Left lung (tissue), 14 donors: ENCODE measurements at places on chromosomes 5 and 9.

GRCh38 chr9:100455470-100455869 lies 17.5 kb upstream of the TMEFF1 start:
- DNase-seq, result no peak

DNA sequence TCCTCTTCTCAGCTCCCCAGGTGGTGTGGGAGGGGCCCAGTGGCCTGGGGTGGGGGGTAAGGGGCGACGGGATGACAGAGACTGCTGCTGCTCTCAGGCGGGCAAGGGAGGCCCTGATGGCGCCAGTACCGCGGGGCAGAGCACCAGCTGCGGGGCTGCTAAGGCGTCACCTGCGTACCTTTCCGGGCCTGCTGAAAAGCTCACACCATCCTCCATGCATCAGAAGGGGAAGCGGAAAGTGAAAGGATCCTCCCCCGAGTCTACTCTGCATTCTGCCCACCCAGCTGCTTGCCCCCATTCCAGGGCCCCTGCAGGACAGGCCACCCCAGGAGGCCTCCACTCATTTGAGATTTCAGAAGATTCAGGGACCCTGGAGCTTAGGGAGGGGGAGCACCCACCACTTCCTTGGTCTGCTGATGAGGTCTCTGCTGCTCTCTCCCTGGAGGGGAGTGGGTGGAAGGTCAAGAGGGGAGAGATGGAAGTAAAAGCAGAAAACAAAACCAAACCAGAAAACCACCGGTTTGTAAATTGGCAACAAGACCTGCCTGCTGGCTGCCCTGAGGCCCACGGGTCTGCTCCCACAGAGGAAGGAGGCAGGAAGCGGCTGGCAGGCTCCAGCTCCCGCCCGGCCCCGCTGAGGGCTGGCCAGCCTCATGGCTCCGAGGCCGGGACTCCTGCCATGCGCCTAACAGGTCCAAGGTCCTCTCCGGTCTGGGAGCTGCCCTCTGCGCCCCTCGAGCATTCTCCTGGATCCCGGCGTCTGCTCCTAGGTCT lies 33.6 kb downstream of the PRRT1B start:
- DNase-seq, result no peak

DNA sequence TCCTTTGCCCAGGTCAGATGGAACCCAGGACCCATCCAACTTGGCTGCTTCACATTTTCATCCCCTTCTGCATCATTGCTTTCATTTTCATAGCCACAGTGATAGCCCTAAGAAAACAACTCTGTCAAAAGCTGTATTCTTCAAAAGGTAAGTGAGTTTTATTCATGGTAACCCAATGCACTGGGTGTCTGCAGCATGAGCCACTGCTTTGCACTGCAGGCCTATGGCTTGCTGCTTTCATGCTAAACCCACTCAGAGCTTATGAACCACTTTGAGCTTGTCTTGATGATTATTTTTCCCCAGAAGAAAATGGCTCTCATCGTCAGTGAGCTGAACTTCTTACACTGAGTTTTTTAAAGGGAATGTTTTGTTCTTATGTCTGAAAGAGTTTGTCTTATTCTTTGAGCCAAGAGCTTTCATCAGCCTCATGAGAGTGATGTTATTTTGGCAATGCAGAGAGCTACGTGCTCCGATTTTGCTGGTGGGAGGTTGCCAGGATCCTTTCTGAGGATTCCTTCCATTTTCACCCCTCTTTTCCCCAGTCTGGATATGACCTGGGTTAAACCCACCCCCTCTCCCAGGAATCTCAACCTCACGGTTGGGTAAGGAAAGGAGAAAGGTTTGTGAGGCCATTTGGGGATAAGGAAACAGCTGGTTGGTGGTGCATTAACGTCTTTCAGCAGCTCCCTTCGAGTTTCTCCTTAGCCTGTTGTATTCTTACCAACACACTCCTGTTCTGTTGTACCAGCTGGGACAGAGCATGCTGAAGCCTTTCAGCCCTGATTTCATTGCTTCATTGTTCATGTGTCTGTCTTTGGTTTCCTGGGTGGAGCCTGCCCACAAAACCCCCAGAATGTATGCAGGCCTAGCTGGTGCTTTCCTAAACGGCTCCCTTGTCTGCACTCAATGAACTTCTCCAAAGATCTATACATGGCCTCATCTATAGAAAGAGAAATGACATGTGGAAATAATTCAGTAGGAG lies 47.6 kb downstream of the PDCD1LG2 start:
- DNase-seq, result no peak

DNA sequence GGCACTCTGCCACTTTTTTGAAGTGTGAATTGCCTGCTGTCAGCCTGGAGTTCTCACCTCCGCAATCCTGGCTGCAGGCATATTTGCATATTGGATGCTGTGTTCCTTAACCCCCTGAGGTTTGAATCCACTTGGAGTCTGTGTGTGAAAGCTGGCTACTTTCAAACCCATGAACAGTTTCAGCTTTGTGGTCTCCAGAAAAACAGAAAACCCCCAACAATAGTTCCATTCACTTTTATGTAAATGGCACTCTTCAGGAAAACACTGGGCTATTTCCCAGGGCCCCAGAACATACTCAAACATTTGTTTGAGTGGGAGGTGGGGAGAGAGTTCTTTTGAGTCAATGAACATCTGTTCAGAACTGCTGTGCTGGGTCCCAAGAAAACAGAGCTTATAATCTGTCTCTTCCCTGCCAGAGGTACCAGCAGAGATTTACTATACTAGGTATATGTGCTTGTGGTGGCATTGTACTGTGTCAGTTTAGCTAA lies 5.0 kb downstream of the NUDT2 start:
- DNase-seq, result no peak

DNA sequence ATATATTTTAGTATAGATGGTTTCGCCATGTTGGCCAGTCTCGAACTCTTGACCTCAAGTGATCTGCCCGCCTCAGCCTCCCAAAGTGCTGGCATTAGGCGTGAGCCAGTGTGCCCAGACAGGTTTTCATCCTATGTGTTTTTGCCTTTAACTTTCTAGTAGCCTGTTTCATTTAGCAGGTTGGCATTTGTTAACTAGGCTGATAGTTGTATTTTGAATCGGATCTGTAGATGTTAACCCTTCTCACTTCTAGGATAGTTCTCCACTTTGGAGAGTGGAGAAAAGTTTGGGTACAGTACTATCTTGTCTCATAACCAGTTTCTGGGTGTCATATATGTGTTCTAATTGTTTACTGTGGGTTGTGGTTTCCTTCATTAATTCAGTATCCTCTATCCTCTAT lies 7.3 kb upstream of the FGF18 start:
- no peak for DNase-seq

DNA sequence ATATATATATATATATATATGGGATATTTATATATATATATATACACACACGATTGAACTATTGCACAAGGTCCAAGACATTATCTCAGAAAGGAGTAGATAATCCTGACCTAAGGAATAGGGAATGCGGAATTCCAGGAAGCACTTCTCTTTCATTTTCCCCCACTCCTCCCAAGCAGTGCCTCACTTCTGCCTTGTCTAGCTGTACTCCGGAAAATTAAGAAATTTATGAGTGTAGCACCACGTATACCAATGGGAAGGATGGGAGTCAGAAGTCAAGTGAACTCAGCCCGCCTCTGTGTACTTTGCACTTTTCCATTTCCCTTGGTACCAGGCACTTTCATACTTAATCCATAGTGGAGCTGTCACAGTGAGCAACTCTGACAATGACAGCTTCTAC lies 10.9 kb downstream of the SLC36A1 start:
- DNase-seq, result no peak

- DNase-seq, result no peak
These were observed 827.6 kb upstream of the ACO1 start for GRCh38 chr9:31556667-31557463.

GRCh38 chr9:69494763-69495162 lies 169.7 kb downstream of the ENTREP1 start:
- DNase-seq, result no peak

DNA sequence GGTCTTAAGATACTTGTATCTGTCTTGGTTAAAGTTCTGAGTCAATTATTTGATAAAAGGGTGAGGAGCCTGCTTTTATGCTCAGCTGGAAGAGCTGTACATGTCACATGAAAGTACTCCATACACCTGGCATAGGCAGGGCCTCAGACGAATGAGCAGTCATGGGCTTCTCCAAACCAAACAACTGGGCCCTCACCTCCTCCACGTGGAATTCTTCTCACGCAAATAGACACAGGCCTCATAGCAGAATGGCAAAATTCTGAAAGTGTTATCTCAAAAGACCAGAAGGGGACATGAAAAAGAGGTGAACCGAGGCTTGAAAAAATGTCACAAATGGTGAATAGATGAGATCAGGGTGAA lies 48.6 kb downstream of the FAM240B start:
- DNase-seq, result no peak

GRCh38 chr9:131776473-131776872 lies 36.6 kb upstream of the RAPGEF1 start:
- no peak for DNase-seq

DNA sequence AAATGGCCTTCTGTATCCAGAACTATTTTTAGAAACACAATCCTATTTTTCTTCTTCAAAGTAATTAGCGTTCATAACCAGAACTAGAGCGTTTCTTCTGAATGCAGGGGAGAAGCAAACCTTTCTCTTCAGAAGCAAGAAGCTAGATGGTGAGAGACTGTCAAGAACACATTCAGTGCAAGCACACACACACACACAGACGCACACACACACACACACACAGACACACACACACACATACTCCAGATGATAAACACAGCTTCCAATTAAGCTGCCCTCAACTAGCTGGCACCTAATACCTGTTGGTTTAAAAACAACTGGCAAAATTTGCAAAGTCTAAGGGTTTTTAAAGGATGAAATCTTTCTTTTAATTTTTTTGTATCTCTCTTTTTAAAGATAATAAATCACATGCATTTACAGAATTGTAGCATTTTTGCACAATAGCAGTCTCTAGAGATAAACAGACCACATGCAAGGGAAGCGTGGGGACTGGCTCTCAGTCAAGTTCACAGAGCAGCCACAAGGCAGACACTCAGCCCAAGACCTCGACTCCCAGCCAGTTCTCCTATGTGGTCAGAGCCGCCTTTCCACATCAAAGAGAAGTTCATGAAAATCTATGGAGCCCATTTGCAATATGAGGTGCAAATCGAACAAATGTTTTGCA lies 138.5 kb downstream of the TTLL11 start:
- peak; percentile 56 for DNase-seq

DNA sequence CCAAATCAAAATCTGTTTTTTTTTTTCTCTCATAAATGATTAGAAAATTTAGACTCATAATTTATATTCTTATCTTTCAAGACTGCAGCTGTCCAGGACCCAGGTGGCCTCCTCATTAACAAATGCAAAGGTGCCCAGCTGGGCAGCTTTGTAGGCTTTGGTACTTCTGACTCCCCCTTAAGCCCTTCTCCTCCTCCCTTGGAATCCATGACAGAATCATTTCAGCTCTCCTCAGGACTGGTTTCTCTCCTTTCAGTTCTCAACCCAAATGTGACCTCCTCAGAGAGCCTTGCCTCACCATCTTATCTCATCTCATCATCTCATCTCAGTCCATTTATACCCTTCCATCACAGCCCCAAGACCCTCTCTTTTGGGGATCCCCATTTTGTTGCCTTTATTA lies 221.7 kb downstream of the KIAA0825 start:
- no peak for DNase-seq

- no peak for DNase-seq
These were observed 1.7 kb upstream of the ARRDC3 start for GRCh38 chr5:91384671-91385430.

DNA sequence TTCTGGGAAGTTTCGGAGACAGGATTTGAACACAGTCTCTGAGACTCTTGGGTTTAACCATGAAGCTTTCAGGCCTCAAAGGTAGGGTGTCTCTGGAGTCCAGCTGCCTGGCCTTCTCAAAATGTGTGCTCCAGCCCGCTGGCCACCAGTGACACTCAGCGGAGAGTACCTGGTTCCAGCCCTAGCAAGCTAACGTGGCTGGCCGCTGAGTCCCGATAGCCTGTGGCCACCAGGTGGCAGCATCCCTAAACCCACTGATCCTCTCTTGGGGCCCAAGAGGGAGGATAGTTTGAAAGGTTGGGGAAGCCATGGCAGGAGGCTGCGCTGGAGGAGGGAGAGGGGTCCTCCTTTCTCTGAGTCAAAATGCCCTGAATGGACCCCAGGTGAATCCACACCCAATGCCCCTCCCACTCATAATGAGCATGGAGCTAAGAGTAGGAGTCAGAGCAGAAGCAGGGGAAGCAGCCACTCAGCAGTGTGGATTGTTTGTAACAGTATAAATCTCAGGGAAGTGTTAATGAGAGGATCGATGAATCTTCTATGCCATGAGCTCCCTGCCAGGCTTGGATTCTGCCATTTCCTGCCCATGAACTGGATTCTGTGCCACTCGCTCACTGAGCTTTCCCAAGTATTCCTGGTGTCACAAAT lies 5.4 kb upstream of the TIFAB start:
- peak; percentile 90 for DNase-seq

- no peak for DNase-seq
These were observed 307.5 kb upstream of the CLINT1 start for GRCh38 chr5:158166424-158166823.

- DNase-seq, result no peak
These were observed 239.7 kb downstream of the HSPA4 start for GRCh38 chr5:133291524-133291923.

DNA sequence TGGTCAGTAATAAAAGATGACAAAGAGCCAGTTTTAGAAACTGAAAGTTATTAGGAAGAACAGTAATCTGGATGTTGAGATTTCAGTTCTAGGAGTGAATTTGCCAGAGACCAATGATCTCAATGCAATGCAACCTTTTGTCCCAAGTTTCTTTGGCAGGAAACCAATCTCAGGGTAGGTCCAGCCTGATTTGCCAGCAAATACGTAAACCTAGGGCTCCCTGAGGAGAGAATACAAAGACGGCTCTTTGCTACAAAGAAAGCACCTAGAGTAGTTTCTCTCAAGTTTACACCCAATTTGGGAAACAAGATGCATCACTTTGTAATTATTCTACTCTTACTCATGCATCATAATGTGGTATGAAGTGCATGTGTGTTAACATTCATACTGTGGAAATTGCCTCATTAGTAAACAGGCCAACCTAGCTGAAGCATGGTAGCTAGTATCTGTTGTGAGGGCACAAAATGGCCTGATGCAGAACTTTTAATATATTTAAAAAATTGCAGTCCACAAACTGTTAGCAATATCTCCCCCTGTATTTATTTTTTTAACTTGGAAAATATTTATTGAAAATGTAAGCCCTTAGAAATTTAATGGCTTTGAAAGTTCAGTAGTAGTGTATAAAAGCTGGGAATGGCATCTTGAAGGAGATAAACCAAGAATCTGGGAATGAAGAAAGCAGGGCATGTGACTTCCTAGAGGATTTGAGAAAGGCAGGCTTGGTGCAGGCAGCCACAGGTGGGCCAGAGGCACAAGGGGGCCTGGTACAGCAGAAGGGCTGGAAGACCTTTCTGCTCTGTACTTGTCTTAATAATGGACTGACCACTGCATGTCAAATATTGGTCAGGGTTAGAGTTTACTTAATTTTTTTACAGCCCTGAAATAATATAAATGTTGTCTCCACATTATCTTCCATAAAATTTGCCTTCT lies 59.5 kb downstream of the MAST4 start:
- no peak for DNase-seq

GRCh38 chr5:669842-670395 lies 23.2 kb downstream of the TPPP start:
- peak; percentile 74 for DNase-seq

DNA sequence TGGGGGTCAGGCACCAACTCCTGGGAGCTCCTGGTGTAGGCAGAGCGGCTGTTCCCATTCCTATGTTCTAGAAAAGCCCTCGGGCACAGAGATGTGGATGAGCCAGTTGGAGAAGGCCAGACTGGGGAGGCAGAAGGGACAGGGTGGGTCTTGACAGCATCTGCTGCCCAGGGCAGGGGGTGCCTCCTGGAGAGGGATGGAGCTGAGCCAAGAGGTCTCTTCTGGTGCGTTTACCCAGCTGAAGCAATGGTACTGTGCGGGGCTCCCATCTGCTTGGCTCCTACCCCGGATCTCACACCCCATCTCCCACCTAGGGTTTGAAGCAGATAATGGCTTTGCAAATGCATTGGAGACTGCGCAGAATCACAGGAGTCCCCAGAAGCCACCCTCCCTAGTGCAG lies 41.3 kb downstream of the SHB start:
- DNase-seq, result no peak
